Cardiac muscle cell (in vitro differentiated cells and primary cell): ENCODE measurements at places on chromosomes 5 and 9. TPM values are rescaled to one million over a fixed set of nuclear protein-coding genes. Genes with fewer than 3 reads are reported as not detected.

FAM163B gene
- polyA plus RNA-seq, result 0.20 TPM in 1 of 2 replicates, not detected in the other

HAVCR2 gene
- 0.21 TPM in 1 of 2 replicates, not detected in the other for polyA plus RNA-seq

TXNDC8 gene
- not detected in 2 replicates for polyA plus RNA-seq

CCIN gene
- not detected in 2 replicates for polyA plus RNA-seq

DRD1 gene
- 0.96 and 4.0 TPM in 2 replicates for polyA plus RNA-seq

STARD4 gene
- 65.8 and 97.8 TPM in 2 replicates for polyA plus RNA-seq

RAI14 gene
- 9.6 and 13.4 TPM in 2 replicates for polyA plus RNA-seq

SPZ1 gene
- polyA plus RNA-seq, result not detected in 2 replicates

ABCA1 gene
- 2.5 and 6.7 TPM in 2 replicates for polyA plus RNA-seq

FASTKD3 gene
- polyA plus RNA-seq, result 10.4 and 11.0 TPM in 2 replicates

PCDHGA11 gene
- polyA plus RNA-seq, result 0.64 and 1.7 TPM in 2 replicates

LHX2 gene
- polyA plus RNA-seq, result 0.60 and 2.2 TPM in 2 replicates

TMEM252 gene
- 0.76 TPM in 1 of 2 replicates, not detected in the other for polyA plus RNA-seq

MLANA gene
- polyA plus RNA-seq, result 0.94 TPM in 1 of 2 replicates, not detected in the other

PCDHGA2 gene
- 0.18 and 1.1 TPM in 2 replicates for polyA plus RNA-seq

STKLD1 gene
- 5.1 and 7.3 TPM in 2 replicates for polyA plus RNA-seq

BARHL1 gene
- polyA plus RNA-seq, result not detected in 2 replicates

GPR150 gene
- 0.35 and 0.39 TPM in 2 replicates for polyA plus RNA-seq

FOXD1 gene
- polyA plus RNA-seq, result 0.28 TPM in 1 of 2 replicates, not detected in the other

ENTPD8 gene
- polyA plus RNA-seq, result 0.15 and 1.7 TPM in 2 replicates

PLCXD3 gene
- 7.9 and 26.0 TPM in 2 replicates for polyA plus RNA-seq

DPYSL3 gene
- 49.4 and 86.3 TPM in 2 replicates for polyA plus RNA-seq

ROR2 gene
- polyA plus RNA-seq, result 21.5 and 23.6 TPM in 2 replicates

DOK3 gene
- 0.95 and 3.7 TPM in 2 replicates for polyA plus RNA-seq

WDR31 gene
- polyA plus RNA-seq, result 5.4 and 8.8 TPM in 2 replicates

CCNO gene
- 0.12 and 0.72 TPM in 2 replicates for polyA plus RNA-seq

GPRIN1 gene
- polyA plus RNA-seq, result 0.79 TPM in 2 replicates

LRRTM2 gene
- polyA plus RNA-seq, result 0.24 and 0.70 TPM in 2 replicates

ZDHHC11 gene
- polyA plus RNA-seq, result 5.0 and 12.4 TPM in 2 replicates

MAML1 gene
- polyA plus RNA-seq, result 14.4 and 24.2 TPM in 2 replicates

F2RL1 gene
- 0.06 TPM in 1 of 2 replicates, not detected in the other for polyA plus RNA-seq

PCDHB6 gene
- polyA plus RNA-seq, result 0.26 and 0.37 TPM in 2 replicates

SMIM32 gene
- polyA plus RNA-seq, result 0.30 TPM in 1 of 2 replicates, not detected in the other

TMEM232 gene
- 2.5 and 5.0 TPM in 2 replicates for polyA plus RNA-seq

SLC36A3 gene
- polyA plus RNA-seq, result not detected in 2 replicates

CFAP90 gene
- polyA plus RNA-seq, result 0.27 and 0.83 TPM in 2 replicates

PCDHA10 gene
- 10.2 and 12.3 TPM in 2 replicates for polyA plus RNA-seq

MEIKIN gene
- polyA plus RNA-seq, result not detected in 2 replicates

CARD19 gene
- 37.5 and 66.8 TPM in 2 replicates for polyA plus RNA-seq

TMEM174 gene
- polyA plus RNA-seq, result not detected in 2 replicates

OLFM1 gene
- polyA plus RNA-seq, result 3.8 and 4.0 TPM in 2 replicates

SH3RF2 gene
- 38.3 and 59.3 TPM in 2 replicates for polyA plus RNA-seq

IL33 gene
- not detected in 2 replicates for polyA plus RNA-seq

LCN10 gene
- polyA plus RNA-seq, result 0.25 and 0.71 TPM in 2 replicates
